ENCODE measurements at places on chromosomes 1 and 21. TPM values are rescaled to one million over a fixed set of nuclear protein-coding genes. Genes with fewer than 3 reads are reported as not detected.

GRCh38 chr1:89721351-89721750 is 88.4 kb downstream of the LRRC8C start:
- no peak for DNase-seq

GRCh38 chr1:36465731-36466369 is 1.7 kb upstream of the MRPS15 start:
- no peak for DNase-seq

SH2D5 gene
- total RNA-seq, result 5.0 TPM

- no peak for DNase-seq
Observed at GRCh38 chr1:236083650-236084385, 18.9 kb upstream of the NID1 start.

OR6Y1 gene
- total RNA-seq, result not detected

DNA sequence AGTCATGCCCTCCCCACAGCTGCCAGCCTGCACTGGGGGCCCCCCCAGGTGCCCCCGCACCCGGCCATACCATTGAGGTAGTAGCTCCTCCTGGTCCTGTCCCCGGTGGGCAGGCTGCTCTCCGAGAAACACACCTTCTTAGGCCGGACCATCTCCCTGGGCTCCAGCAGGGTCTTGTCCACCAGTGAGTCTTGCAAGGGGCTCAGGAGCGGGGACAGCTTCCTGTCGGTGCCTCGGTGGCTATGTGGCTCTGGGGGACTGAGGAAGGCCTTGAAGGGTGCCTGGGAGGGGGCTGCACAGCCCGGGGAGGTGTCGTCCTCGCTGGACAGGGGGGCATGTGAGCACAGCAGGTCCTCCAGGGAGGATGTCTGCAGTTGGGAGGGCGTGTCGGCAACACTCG is 12.9 kb upstream of the FTCD start:
- DNase-seq, result no peak

GRCh38 chr1:170967042-170967910 is 31.9 kb downstream of the MROH9 start:
- no peak for DNase-seq

DNA sequence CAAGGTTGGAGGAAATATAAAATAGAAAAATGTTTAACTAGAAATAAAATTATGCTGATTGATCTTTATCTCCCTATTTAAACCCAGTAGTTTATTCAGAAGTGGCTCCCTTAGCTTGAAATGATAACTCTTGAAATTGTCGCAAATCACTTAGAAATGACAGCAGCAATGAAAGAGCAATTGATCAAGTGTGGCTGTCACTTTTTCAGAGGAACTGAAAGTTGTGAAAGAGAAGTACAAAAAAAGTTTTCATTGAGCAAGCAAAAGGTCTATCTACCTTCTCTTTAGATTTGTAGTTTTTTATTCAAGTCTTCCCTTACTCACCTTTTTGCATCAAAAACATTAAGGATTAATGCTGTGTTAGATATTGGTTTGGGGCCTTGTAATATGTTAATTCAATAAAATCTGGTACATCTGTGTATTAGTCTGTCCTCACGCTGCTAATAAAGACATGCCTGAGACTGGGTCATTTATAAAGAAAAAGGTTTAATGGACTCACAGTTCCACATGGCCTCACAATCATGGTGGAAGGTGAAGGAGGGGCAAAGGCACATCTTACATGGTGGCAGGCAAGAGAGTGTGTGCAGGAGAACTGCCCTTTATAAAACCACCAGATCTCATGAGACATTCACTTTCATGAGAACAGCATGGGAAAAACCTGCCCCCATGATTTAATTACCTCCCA is 48.3 kb downstream of the LRRC8C start:
- no peak for DNase-seq

- no peak for DNase-seq
Observed at GRCh38 chr1:43711049-43711448, 3.7 kb downstream of the ST3GAL3 start.

DNA sequence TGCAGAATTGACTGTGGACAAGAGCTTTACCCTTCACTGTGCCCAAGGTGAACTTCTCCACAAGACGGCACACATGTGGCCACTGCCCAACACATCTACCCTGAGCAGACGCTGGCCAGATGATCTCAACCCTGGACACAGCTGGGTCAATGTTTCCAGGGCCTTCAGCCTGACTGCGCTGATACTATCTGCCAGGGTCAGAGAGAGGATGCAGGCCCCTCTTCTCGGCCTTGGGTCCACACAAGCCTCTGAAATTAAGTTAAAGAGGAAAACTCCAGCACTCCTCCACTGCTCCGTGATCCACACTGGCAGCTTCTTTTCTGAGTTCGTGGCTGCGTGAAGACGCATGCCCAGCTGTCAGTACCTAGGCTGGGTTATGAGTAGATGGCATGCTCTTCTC is 58.1 kb downstream of the GLIS1 start:
- DNase-seq, result no peak

PADI2 gene
- total RNA-seq, result 2.0 TPM

DNA sequence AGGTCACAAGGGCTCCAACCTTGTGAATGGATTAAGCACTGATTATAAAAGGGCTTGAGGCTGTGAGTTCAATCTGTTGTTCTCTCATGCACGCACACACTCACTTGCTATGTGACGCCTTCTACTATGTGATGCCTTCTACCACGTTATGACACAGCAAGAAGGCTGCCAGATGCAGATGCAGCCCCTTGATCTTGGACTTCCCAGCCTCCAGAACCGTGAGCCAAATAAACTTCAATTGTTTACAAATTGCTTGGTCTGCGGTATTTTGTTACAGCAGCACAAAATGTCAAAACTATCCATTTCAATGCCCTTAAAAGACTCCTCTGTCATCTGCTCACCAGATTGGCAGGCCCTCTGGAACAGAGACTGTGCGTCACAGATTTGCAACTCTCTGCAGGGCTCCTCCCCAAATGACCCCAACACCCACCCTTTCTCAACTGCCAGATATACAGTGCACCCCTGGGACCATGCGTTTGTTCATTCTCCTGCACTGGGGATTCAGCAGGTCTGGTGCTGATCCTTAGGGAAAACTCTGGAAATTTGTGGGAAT is 47.8 kb upstream of the KANK4 start:
- no peak for DNase-seq

DNA sequence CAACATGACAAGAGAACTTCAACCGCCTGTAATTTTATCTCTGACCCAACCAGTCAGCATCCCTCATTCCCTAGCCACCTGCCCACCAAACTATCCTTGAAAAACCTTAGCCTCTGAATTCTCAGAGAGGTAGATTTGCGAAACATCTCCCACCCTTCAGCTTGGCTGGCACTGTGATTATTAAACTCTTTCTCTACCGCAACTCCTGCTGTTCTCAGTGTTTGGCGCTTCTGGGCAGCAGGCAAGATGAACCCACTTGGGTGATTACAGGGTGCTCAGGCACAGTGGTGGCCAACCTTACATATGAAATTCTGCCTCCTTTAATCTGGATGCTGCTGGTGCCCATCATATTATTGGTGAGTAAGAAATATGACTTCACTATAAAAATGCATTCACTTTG is 22.1 kb downstream of the CCDC190 start:
- no peak for DNase-seq

GRCh38 chr1:241396747-241397681 is 40.0 kb upstream of the RGS7 start:
- no peak for DNase-seq

DNA sequence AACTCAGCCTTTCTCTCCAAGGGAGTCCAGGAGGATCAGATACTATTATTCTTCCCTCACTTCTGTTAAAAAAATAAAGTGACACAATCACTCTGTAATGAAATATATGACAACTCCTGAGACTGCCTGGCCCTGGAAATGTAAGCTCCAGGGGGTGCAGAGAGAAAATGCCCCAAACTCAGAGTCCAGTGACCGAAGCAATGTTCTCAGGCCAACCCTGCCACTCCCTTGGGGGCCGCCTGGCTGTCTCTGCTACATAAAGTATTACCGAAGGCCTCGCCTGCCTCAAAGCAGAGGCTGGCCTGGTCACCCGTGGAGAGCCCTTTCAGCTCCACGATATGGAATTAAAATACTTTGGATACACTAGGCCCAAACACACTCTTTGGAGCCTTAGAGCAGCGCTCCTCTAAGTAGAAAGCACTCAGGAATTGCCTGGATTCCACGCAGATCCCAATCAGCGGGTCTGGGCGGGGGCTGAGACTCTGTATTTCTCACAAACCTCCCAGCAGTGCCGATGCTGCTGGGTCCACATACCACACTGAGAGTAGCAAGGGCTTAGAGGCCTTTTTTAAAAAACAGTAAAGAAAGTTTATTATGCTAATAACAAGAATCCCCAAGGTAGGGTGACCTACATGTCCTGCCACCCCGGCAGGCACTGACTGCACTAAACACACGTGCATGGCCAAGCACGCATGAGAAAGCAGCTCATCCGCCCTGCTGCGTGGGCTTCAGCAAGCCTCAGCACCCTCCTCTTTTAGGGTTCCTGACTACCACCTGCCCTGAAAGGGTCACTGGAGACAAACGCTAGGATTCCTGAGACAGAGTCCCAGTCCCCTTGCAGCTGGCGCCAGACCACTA is 31.1 kb downstream of the TMCO4 start:
- peak; percentile 63 for DNase-seq

GRCh38 chr1:198121056-198121826 is 35.6 kb upstream of the NEK7 start:
- DNase-seq, result no peak

DNA sequence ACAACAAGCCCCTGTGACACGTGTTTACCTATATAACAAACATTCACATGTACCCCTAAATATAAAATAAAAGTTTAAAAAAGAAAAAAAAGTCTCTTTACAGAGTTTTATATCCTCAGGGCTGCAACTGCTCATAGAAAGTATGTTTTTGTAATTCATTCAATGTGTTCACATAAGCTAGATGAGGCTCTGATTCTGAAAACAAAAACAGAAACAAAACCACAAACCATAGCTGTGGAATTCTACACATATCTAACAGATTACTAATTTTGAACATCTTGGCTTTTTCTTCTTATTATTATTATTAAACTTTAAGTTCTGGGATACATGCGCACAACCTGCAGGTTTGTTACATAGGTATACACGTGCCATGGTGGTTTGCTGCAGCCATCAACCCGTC is 579.6 kb upstream of the ZRANB2 start:
- DNase-seq, result no peak

GNG4 gene
- 13.5 TPM for total RNA-seq

DNA sequence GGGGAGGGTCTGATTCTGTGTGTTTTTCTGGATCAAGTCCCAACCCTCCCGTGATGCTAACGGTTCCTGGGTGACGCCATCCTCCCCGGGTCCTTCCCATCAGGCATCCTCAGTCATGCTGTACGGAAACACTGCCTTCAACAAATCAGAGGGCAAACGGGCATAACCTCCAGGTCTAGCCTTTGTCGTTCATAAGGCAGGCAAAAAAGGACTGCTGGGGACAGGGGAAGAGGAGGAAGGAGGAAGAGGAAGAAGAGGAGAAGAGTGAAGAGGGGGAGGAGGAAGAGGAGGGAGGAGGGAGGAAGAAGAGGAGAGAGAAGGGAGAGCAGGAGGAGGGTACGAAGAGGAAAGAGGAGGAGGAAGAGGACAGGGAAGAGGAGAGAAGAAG is 84.4 kb downstream of the ITPKB start:
- DNase-seq, result no peak

DNA sequence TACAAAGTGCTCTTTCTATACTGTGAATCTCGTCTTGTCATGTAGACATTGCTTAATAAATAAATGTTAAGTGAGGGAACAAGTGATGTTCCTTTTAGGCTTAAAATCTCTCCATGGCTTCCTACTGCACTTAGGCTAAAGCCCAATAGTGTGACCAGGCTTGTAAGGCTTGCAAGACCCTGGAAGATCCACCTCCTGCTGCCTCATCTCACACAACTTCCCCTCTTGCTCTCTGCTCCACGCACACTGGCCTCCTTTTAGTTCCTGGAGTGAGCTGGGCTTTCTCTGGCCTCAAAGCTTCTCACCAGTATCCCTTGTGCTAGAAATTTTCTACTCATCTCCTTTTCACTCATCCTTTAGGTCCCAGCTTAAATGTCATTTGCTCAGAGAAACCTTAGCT is 41.5 kb upstream of the DIPK1A start:
- no peak for DNase-seq

- no peak for DNase-seq
Observed at GRCh38 chr1:87781554-87781953, 452.9 kb downstream of the LMO4 start.

RAB7B gene
- total RNA-seq, result 0.09 TPM

- DNase-seq, result peak; percentile 22
Observed at GRCh38 chr1:43321331-43321891, 16.2 kb upstream of the MPL start.

CYYR1 gene
- total RNA-seq, result 11.3 TPM

- peak; percentile 93 for DNase-seq
Observed at GRCh38 chr1:182739545-182739944, 50.0 kb upstream of the NPL start.
